Heart left ventricle (tissue), 16 donors: ENCODE measurements at places on chromosomes 5 and 9. TPM values are rescaled to one million over a fixed set of nuclear protein-coding genes. Genes with fewer than 3 reads are reported as not detected.

SH2D3C gene
- 16.9 TPM for total RNA-seq

IFNA13 gene
- total RNA-seq: not detected

TMEM252 gene
- not detected for total RNA-seq

C9orf50 gene
- not detected for total RNA-seq

LCN1 gene
- 0.33 TPM for total RNA-seq

EMB gene
- 4.2 TPM for total RNA-seq
